ENCODE measurements at places on chromosomes 12 and 14.

GRCh38 chr14:84671776-84672175 is 858.2 kb upstream of the FLRT2 start:
- no peak for DNase-seq

DNA sequence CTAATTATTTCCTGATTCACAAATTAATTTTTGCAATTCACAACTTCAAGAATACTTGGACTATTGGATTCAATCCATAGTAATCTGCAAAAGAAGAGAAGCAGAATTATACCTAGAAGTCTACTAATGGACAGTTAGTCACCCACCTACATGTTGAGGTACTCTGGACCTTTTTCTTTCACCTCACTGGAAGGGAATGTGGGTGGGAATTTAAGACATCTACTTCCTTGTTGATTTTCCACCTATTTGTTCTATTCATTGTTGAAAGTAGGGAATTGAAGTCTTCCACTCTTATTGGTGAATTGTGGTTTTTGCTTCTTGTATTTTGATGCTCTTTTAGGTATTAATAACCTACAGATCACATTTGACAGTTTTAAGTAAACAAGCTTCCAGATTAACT is 11.0 kb downstream of the RESF1 start:
- no peak for DNase-seq

DNA sequence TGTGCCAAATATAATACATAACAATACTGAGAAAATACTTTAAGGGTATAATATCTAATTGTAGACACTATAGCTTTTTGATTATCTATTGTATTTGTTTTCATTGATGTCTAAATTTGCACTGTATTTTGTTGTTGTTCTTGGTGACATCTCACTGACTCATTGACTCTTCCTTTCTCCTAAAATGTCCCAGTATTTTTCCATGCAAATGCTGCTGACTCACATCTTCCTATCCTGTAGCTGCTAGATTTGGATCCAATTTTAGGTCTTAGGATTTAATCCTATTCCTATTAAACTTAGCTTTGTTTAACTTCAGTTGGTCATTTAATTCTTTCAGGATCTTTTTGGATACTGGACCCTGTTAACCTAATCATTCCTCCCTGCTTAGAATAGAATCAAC is 148.5 kb downstream of the TMTC2 start:
- DNase-seq = no peak

DNA sequence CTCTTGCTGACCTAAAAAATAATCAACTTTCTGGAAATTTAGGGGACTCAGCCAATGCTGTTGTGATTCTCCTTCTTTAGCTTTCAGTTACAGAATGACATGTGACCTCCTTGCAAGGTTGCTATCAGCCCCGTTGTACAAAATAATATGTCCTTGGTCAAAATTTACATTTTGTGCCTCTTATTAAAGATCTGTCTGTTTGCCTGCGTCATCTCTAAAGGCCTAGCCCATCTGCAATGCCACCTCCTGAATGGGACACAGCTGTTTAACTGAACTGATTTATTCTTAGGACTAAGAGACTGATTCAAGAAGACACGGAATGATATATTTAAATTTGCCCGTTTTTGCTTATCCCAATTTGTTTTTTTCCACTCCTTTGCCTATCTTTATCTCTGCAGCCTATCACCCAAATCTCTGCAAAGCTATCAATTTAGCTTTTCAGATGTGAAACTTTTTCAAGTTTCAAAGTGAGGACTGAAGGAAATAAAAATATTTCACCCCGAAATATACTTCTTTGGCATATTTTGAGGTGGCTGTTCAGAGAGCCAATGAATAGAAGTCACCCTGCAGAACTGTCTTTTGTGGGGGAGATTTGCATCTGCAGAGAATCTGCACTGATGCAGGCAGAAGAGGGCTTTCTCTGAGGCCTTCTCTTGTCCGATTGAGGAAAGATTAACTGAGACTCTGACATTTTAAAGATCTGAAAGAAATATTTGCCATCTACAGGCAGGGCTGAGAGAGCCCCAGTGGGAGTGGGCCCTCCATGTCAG is 126.0 kb downstream of the VEZT start:
- no peak for DNase-seq

GRCh38 chr14:32072676-32073075 is 4.4 kb upstream of the ARHGAP5 start:
- DNase-seq = no peak

GRCh38 chr14:98819132-98819866 is 452.7 kb downstream of the BCL11B start:
- no peak for DNase-seq

DNA sequence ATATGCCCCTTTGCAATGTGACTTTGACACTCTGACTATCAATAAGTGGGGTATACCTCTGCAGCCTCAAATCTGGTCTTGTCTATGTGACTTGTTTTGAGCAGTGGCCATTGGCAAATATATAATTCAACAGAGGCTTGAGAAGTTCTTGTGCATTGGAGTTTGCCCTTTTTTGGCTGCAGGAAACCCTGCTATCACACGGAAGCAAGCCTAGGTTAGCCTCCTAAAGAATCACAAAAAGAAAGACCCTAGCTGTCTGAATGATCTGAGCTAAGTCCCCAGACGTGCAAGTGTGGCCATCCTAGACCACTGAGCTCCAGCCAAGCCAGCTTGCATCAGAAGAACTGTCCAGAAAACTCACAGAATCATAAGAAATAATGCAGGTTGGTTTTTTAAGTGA is 31.8 kb upstream of the PARP11 start:
- DNase-seq = no peak

GRCh38 chr14:51002406-51002999 is 58.2 kb upstream of the PYGL start:
- DNase-seq = no peak

GRCh38 chr14:53295985-53296582 is 143.0 kb upstream of the DDHD1 start:
- DNase-seq = peak; percentile 60

DNA sequence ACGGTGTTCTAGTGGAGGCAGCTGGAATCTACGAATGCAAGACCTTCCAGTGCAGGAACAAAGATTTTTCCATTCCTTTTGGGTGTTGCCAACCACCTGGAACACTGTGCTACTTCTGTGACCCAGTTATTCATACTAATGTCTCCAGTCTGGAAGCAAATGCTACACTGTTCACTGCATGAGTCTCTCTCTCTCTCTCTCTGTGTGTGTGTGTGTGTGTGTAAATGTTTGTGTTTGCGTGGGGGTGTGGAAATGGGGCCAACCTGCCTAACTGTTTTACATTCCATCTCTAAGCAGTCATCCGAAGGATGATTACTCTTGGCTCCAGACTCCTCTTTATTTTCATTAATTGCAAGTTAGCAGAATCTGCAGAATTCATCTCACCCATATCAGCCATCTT is 29.9 kb upstream of the YBX3 start:
- DNase-seq = no peak

GRCh38 chr12:109234012-109234411 is 75.1 kb downstream of the FOXN4 start:
- DNase-seq = no peak

- DNase-seq = no peak
Observed at GRCh38 chr12:58393152-58393551, 451.8 kb downstream of the ATP23 start.

DNA sequence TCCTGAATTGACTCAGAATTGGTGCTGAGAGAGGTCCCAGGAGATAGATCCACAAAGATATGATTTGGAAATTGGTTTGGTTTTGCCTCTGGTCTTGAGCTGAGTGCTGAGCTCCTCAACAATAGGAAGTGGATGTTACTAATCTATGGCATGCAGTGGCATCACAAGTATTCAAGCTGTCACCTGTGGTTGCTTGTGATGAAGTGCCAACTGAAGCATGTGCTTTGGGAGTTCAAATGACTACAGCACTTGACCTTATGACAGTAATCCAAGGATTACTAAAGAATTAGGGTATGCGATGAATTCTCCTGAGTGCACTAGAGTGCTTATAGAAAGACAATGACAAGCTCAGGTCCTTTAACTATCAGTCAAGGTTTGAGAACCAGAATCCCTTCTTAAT is 406.2 kb downstream of the NOVA1 start:
- DNase-seq = no peak

GRCh38 chr12:55966408-55967281 is at the start of gene CDK2:
Gene CDK2 (plus strand): TSS chr12:55966830. CDS start chr12:55967009, 179 bp downstream.
- DNase-seq = peak; percentile 84

DNA sequence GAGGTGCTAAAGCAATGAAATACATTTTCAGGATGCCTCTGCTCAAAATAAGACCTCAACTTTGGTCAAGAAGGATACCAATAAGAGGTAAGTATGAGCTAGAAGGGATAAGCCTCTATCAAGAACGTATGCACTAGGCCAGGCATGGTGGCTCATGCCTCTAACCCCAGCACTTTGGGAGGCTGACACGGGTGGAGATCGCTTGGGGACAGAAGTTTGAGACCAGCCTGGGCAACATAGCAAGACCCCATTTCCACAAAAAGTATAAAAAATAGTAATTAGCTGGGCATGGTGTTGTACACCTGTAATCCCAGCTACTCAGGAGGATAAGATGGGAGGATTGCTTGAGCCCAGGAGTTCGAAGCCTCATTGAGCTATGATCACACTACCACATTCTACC is 94.7 kb downstream of the PRKAB1 start:
- no peak for DNase-seq

DNA sequence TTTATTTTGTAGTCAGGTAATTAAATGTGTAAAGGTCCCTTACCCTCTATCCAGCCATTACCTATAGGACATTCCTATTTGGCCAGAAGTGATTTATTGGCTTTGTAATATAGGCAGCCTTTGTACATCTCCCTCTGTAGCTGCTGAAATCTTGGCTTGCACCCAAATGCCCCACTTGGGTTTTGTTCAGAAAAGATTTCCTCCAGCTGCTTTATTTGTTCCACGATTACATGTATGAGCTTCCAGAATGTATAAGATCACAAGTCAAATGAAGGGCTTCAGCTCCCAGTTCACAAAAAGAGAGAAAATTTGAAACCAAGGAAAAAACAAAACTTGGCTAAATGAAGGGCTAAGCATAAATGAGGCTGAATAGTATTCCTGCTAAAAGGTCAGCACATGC is 103.4 kb downstream of the EFCAB11 start:
- DNase-seq = no peak

DNA sequence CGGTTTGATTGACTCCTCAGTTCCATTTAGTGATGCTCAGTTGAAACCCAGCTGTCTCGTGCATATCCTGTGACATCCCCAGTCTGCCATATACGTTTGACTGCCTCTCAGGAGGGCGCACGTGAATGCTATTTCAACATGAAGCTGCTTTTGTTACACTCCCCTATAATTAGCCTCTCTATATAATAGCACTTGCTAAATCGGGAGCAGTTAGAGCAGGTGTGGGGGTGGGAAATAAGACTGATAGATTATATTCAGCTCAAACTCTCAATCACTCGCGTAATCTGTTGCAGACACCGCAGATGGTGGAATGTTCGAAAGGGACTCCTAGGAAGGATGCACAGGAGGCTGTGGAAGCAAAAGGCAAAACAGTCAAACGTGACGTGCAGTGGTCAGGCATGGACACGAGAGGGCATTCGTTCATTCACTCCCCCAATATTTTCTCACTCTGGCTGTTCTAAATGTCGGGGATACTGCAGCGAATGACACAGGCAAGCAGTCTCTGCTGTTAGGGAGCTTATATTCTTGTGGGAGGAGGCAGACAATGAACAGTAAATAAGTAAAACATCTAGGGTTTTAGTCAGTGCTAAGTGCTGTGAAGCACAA is 29.8 kb downstream of the KCNA1 start:
- DNase-seq = no peak

DNA sequence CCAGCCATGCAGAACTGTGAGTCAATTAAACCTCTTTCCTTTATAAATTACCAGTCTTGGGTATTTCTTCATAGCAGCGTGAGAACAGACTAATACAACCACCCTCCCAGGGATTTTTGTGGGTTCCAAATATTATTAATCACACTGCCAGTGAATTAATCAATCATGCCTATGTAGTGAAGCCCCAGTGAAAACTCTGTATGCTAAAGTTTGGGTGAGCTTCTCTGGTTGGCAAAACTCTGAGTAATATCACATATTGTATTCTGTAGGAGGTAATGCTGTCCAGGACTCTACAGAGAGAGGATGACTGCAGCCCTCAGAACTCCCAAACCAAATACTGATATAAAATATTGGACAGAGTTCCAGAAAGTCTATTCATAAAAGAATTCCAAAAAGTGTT is 216.9 kb downstream of the RPAP3 start:
- DNase-seq = no peak

GRCh38 chr12:20646239-20646827 is 48.8 kb upstream of the SLCO1C1 start:
- DNase-seq = no peak

- no peak for DNase-seq
Observed at GRCh38 chr12:75727577-75727976, 216.2 kb upstream of the KRR1 start.

DNA sequence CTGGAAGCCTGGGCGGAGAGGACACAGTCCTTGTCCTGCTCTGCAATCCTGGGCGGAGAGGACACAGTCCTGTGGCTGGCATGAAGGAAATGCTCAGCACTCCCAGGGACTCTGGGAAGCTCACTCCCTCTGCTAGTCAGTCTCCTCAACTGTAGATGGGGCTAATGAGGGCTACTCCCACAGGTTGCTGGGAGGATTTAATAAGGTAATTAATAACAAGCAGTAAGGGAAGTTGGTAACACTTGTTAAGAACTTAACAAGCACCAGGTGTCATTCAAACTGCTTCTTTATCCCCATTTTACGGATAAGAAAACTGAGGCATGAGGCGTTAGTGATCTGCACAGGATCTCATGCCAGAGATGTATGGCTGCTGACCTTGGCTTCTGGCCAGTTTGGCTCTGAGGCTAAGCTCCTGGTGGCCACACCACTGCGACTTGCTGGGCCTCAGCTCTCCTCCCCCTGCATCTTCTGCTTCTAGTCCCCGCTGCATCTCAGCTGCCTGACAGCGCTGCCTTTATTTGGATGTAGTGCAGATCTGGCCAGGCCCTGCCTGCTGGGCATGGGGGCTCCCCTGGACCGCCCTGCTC is 54.1 kb upstream of the BEGAIN start:
- DNase-seq = no peak

- no peak for DNase-seq
Observed at GRCh38 chr12:121911824-121912585, 6.4 kb upstream of the CFAP251 start.

GRCh38 chr12:4267704-4268328 is 5.7 kb upstream of the CCND2 start:
- no peak for DNase-seq

DNA sequence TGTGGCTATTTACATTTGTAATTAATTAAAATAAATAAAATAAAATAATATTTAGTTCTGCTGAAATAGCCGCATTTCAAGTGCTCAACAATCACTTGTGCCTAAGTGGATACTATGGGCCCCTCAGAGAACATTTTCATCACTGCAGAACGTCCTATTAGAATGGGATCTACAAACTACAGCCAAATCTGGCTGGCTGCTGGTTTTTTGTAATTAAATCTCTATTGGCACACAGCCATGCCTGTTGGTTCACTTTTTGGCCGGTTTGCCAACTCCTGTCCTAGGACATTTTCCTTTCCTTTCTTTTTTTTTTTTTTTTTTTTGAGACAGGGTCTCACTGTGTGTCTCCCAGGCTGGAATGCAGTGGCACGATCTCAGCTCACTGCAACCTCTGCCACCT is 9.8 kb downstream of the CCDC63 start:
- DNase-seq = no peak
